Upper lobe of left lung (tissue), 6 donors: ENCODE measurements at places on chromosomes 2 and 18. TPM values are rescaled to one million over a fixed set of nuclear protein-coding genes. Genes with fewer than 3 reads are reported as not detected.

GRCh38 chr2:53515435-53516332 lies 251.9 kb upstream of the CHAC2 start:
- DNase-seq, result no peak

- no peak for DNase-seq
Measured at GRCh38 chr2:183292028-183292427, 167.8 kb downstream of the NUP35 start.

DNA sequence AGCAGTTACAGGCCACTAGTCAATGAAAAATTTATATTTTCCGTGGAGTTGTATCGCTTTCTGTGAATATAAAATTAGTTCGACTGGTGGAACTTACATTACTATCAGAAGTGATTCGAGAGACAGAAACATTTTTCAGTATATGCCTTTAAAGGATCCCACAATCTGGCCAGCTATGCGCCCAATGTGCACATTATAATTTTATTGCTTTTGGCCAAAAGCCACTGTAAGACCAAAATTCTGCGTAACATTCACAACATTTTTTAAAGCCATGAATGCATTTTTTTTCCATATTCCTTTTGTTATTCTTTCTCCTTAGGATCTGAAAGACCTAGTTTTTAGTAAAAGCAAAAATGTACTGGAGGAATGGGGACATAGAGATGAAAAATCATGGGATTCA lies 131.0 kb upstream of the CHAC2 start:
- DNase-seq, result no peak

- no peak for DNase-seq
Measured at GRCh38 chr2:179939259-179939658, 67.8 kb downstream of the CWC22 start.

GRCh38 chr2:137316075-137316474 lies 550.7 kb downstream of the THSD7B start:
- DNase-seq, result no peak

- DNase-seq, result no peak
Measured at GRCh38 chr2:132731441-132731840, 61.4 kb upstream of the LYPD1 start.

DNA sequence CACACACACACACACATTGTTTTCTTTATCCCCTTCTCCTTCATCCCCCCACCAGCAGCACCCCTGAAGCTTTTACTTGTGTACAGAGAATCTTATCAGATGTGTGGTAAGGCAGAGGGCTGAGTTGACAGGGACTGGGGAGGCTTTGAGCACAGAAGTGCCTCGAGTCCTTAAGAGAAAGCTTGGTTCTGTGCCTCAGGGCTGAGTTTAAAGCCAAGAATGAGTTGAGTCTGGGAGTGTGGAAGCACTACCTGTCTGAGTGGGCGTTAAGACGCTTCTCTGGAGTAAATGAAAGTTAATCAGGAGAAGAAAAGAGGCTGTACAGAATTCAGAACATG lies 2.7 kb downstream of the ID2 start:
- no peak for DNase-seq

GRCh38 chr2:65579506-65580235 lies 147.3 kb upstream of the SPRED2 start:
- no peak for DNase-seq

DNA sequence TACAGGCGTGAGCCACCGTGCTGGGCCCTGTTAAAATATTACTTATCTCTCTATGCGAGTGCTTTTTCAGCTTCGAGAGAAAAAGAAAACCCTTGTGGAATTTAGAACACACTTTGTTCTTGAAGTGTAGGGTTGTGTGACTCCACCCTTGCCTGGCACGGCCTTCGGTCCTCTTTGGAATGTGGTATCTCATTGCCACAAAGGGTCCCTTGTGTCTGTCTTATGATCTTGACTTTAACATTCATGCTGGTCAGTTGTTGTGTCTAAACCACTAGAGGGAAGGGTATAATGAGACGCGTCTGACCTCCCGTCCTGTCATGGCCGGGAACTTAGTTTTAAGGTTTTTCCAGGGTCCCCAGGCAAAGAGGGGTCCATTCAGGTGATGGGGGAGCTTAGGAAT lies 246.4 kb downstream of the VAPA start:
- no peak for DNase-seq

- DNase-seq, result no peak
Measured at GRCh38 chr18:46649071-46649862, 7.8 kb downstream of the LOXHD1 start.

DNA sequence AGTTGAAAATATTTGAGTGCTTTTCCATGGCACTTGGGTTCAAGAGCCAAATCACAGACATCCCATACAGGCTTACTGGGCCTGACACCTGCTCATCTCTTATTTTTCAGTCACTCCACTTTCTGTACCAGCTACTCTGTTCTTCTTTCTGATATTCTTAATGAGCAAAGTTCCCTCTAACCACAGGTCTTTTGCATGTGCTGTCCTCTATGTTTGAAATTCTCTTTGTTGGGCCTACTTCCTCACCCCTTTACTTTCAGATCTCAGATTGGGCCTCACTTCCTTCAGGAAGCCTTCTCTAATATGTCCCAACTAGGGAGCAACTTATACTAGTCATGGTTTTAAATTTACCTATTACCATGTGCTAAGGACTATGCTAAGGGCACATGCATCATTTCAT lies 81.8 kb upstream of the RBMS1 start:
- no peak for DNase-seq

DNA sequence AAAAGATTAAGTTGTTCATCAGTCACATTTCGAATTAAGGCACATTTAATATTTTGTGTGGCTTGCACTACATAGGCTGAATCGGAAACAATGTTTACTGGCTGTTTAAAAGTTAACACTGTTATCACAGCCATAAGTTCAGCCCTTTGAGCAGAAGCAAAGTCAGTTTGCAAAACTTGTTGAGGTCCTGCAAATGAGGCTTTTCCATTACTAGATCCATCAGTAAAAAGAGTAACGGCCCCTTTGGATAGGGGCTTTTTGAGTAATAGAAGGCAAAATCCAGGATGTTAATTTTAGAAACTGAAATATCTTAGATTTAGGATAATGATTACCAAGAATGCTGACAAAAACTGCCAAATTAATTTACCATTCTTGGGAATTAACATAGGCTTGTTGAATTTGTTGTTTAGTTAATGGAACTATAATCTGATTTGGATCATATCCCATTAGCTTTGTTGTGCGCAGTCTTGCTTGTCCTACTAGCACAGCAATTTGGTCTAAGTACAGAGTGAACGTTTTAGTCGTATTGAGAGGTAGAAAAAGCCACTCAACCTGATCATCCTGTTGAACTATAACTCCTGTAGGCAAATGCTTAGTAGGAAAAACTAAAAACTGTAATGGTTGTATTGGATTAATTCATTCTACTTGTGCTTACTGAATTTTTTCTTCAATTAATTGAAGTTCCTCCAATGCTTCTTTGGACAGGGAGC lies 13.9 kb upstream of the SUCLG1 start:
- DNase-seq, result no peak

DNA sequence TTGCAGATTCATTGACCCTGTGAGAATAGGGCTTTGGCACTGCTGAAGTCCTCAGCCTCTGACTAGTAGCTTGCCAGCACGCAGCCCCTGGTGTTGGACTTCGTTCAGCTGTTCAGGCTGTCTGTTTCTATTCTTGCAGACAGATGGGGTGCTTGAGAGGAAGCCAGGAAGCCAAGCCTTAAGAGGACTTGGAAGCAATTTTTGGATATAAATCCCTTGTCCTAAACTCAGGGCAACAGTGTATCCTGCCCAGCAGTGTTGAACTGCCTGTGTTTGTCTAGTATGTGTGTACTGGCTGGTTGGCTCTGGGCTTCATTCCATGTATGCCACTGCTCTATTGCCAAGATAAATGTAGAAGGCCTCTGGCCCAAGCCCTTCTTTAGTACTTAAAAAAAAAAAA lies 108.6 kb downstream of the COMMD1 start:
- peak; percentile 37 for DNase-seq

DNA sequence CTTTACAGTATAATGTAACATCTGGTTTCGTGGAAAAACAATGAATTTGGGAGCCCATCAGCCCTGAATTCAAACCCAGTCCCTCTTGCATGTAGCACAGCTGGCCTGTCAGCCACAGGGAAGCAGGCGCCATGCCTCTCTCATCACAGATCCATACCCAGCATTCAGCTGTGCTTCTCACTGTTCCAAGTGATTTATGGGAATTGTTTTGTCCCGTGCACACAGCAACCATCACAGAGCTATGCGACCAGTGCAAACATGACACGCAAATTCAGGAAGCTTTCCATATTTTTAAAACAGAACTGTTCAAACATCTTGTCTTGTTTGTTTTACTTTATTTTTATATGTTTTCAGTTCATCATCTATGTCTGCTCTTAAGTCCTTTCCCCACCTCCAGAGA lies 496.1 kb downstream of the EIPR1 start:
- DNase-seq, result no peak

DNA sequence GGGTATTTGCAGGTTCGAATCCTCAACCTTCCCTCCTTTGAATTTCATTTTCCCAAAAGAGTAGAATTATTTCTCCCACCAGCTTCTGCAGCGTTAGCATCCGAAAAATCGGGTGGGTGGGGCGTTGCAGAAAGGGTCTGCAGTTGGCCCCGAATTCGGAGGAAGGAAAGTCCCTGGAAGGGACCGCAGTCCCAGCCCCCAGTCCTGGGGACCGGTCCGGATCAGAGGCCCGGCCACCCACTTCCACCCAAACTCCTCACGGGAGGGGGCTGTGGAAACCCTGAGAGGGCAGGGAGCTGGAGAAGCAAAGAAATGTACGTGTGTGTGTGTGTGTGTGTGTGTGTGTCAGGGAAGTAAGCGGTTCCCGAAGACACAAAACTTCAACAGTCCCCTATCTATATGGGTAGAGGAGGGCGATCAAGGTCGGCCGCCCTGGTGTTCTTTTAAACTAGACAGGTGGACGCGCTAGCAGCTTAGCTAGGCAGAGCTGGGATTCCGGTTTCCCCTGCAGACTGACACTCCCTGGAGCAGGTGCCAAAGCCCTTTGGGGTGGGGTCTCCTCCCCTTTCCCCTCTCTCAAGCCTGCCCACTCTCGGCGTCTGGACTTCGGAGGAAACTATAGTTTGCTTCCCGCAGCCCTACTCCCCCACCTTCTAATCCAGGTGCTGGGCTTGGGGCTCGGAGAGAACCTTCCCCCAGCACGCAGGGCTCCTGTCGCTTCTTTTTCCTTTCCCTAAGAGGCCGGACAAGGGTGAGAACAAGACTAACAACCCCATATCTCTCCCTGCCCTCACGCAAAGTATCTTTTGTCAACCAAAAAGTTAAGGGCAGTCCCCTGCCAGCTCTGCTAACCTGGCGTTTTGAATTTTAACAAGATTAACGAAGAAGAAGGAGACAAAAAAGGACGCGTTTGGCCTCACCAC lies 4.8 kb upstream of the ONECUT2 start:
- no peak for DNase-seq

DNA sequence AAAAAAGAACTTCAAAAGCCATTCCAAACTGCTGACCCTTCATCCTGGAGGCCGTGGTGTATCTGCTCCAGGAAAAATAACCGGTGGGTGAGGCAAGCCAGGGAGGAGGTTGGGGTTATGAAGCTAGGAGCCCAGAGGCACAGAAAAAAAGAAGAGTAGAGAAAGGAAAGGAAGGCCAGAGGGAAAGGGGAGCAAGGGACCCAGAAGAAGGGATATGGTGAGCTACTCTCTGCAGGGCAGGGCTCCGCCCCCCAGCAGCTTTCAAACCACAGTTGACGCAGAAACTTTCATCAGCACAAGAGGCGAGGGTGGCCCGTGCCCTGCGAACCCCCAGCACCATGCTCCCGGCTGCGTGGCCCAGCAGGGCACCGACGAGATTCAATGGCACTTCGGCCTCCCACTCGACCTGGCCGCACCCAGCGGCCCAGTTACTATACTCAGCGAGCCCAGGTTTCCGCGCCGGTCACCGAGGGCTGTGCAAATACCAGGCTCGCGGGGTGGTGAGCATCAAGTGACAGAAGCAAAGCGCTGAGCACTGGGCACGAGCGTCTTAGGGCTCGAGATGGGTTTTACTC lies 665 bp downstream of the MCM6 start:
- peak; percentile 88 for DNase-seq

DNA sequence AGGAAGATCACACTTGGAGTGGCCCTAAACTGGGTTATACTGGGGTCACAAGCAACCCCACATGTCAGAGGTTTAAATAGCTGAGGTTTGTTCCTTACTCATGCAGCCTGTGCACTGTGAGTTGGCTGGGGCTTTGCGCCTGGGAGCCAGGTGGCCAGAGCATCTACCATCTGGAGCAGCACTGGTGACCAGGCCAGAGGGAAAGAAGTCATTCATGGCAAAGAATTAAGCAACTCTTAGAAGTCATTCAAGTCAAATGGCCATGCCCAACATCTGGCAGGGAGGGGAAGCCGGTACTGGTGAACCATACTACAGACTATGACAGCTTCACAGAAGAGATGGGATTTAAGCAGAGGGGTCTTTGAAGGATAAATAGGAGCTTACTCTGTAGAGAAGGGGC lies 90.7 kb downstream of the POLR1A start:
- DNase-seq, result no peak

GRCh38 chr2:221478485-221478863 lies 93.6 kb downstream of the EPHA4 start:
- DNase-seq, result no peak

DNA sequence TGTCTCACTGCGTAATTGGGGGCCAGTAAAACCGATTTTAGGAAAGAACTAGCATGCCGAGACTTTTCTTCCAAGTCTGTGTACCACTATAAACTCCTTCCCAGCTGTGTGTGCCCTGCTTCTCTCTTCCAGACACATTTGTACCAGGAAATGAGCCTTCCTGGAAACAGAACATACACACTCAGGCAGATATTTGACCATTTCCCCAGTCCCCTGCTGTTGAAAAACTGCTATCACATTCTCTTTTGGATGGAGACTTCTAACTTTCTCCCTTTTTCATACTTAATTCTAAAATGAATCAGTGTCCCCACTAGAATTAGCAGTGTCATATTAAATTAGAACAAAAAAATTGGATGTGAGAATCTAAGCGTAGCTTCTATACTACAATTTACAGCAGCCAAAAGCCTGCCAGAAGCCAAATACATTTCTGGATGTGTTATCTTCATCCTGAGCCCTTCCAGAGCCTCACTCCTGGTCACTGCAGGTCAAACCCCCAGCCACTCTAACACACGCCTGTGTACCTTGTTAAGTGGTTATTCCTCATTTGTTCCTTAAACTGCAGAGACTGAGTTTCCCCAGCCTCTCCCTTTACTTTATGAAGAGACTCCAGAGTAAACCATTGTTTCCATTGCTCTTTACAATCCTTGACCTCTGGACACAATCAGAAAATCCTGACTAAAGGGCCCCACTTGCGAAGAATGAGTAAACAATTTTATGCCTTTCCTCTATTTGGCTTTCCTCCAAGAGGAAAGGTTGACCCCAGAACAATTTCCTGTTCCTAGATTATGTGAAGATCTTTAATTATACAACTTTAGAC lies 20.4 kb downstream of the DSG4 start:
- no peak for DNase-seq

- no peak for DNase-seq
Measured at GRCh38 chr2:40242315-40242714, 209.6 kb downstream of the SLC8A1 start.

- peak; percentile 82 for DNase-seq
Measured at GRCh38 chr2:1816414-1816911, 72.1 kb upstream of the PXDN start.

GRCh38 chr18:23694637-23695430 lies 5.6 kb downstream of the LAMA3 start:
- DNase-seq, result no peak

CCDC148 gene
- total RNA-seq, result 3.0 TPM
